ENCODE measurements at places on chromosomes 3 and 15.

- DNase-seq = no peak
Measured at GRCh38 chr3:174548841-174549623, 310.1 kb upstream of the NAALADL2 start.

GRCh38 chr3:106610362-106610959, 741.6 kb upstream of the CBLB start:
- no peak for DNase-seq

DNA sequence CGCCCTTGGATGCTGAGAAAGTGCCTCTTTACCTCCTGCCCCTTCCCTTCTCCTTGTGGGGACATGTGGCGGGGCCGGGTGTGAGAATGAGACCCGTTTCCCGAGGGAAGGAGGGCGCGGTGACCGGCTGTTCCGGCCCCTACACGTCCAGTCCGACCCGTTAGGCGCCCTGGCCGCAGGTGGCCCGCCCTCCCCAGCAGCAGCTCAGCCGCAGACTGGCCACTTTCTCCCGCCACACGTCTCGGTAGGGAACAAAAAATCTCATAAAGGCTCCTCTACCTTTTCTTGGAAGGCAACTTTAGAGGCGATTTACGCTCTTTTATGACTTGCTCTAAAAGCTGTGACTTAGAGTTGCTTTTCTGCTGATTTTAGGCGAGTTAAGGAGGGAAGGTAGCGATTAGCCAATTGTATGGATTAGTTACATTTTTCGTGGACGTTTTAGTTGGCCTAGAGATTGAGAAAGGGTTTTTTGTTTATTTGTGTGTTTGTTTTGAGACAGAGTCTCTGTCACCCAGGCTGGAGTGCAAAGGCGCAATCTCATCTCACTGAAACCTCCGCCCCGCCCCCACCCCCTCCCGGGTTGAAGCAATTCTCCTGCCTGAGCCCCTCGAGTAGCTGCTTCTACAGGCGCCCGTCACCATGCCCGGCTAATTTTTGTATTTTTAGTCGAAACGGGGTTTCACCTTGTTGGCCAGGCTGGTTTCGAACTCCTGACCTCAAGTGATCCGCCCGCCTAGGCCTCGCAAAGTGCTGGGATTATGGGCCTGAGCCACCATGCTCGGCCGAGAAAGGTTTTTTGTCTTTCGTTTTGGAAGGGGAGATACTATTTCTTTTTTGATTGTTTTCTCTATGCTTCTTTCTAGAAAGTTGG, 8.3 kb upstream of the PGPEP1L start:
- DNase-seq = no peak

DNA sequence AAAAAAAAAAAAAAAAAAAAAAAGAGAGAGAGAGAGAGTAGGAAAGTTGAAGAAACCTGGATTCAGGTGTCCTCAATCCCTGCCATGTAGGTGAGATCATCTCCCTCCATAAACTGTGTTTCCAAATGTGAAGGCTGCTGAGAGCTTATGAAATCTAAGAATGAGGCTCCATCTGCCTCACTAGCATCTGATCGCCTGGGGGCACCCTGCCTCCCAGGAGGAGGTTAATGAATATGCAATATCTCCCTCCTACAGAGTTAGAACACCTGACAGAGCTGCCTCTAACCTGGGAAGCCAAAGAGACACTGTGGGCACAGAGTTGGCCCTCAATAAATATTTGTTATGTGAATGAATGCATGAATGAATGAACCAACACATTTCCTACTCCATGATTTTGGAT, 23.8 kb upstream of the ZNF148 start:
- DNase-seq = no peak

DNA sequence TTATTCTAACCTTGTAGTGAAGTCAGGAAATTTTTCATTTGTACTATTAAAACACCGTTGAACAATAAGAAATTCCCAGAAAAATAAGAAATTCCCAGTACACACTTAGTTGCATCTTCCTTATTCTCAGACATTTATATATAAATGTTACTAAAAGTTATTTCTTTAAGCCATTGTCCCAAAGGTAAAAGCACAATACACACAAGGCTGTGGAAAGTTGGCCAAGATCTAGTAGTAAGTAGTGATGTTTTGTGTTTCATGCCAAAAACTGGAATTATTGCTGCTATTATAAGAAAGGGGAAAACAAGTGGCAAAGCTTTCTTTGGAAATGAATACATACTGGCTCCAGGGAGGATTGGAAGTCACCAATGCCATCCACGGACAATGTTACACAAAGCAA, 802.5 kb upstream of the DPPA4 start:
- no peak for DNase-seq

DNA sequence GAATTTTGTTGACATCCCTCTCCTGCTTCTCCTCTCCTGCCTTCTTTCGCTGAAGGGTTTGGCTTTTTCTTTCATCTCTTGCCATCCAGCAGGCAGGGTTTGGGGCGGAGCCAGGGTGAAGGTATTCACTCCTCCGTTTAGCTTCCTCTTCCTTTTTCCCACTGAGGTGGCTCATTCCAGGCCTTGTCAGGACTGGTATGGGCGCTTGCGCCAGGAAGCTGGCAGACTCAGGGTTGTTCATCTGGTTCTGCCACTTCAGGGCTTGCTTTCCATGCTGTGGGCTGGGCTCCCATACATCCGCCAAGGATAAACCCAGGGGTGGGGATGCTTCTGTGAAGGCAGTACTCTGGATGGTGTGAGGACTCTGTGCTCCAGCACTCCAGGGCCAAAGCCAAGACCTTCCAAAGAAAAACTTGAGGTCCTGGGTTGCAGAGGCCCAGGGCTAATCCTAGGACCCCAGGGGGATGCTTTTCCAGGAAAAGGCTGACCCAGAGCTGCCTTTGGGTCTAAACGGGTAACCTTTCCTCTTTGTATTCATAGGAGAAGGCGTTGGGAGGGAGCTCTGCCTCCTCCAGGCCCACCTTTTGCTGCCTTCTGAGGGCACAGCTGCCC, 7.7 kb upstream of the AMOTL2 start:
- no peak for DNase-seq

DNA sequence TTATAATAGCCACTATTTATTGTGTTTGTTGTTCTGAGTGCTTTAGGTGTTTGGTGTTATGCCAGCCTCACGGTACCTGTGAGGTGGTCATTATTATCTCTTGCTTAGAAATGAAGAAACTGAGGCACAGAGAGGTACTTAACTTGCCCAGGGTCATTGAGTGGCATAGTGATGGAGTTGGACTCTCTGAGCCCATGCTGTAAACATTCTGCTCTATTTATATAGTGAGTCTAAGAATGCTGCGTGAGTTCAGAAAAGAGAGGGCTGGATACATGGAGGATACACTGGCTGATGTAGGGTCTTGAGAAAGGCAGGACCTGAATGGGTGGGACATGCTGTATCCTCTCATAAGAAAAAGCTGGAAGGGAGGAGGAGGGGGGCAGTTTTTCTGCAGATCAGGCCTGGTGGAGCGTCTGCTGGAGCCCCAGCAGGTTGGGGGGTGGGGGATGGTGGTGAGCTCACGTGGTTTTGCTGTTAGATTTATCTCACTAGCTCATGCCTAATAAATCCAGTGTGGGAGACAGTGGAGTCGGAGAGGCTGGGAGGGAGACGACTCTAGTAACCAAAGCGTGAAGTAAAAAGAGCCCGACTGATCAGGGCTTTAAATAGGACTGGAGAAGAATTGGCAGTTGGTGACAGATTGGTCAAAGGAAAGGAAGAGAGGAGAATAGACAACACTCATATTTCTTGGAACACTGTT, 16.0 kb downstream of the MED12L start:
- DNase-seq = no peak
